Naive thymus-derived CD4-positive, alpha-beta T cell (primary cell): ENCODE measurements at places on chromosomes 2 and 18. TPM values are rescaled to one million over a fixed set of nuclear protein-coding genes. Genes with fewer than 3 reads are reported as not detected.
A peak's percentile ranks its signal among the peaks of the same experiment; 100 is the strongest.

GRCh38 chr2:175445281-175445680, 263.8 kb upstream of the ATP5MC3 start:
- no peak for DNase-seq
- no peaks in the 10 kb centered on the region for H3K36me3 ChIP-seq
- no peaks in the 10 kb centered on the region for H3K27me3 ChIP-seq
- no peaks in the 10 kb centered on the region for H3K4me1 ChIP-seq
- no peak overlapping the region for H3K4me3 ChIP-seq

DNA sequence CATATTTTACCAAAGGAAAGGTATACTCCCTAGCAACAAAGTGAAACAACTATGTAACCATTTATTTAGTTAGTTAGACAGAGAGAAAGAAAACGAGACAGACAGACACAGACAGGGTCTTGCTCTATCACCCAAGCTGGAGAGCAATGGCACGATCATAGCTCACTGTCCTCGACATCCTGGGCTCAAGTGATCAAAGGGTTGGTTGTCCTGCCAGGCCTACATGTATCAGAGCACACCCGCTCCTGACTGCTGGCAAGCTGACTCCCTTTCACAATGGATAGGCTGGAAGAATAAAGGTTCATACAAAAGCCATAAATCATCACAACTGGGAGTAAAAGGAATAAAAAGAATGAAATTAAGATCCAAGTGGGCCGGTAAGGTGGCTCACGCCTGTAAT, 53.5 kb downstream of the ATL2 start:
- DNase-seq, result no peak
- H3K4me1 ChIP-seq, result no peaks in the 10 kb centered on the region
- H3K4me3 ChIP-seq, result no peak overlapping the region
- no peaks in the 10 kb centered on the region for H3K27me3 ChIP-seq
- peaks cover 5% of the 10 kb centered on the region for H3K36me3 ChIP-seq

DNA sequence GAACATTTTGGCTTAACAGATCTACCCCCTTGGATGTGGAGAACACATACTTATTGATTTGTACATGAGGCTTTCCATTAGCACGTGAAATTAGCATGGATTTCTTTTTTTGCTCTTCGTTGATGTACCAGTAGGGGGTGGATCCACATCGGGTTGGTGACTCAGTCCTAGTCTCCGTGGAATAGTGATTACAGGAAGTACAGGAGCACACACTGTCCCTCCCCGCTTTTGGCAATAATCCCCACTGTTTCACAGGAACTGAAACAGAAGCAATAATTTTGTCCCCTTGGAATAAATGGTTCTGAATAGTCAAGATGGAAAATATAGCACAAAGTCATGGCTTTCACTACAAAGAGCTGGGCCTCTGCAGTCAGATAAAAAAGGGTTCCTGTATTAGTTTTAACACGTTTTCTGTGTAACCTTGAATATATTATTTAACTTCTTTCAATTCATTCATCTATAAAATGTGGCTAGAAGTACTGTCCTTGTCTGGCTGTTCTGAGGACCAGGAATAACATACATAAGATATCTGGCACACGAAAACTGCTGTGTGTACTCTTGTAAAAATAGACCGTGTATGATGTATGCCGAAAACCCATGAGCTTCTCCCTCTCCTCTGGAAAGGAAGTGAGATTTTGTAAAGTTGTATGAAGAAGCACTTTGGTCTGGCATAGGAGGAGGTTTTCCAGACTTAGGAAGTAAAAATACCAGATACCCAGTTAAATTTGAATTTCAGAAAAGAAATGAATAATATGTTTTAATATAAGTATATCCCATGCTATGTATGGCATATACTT, 229.2 kb downstream of the GALR1 start:
- H3K36me3 ChIP-seq, result no peaks in the 10 kb centered on the region
- no peaks in the 10 kb centered on the region for H3K27me3 ChIP-seq
- no peak for DNase-seq
- no peaks in the 10 kb centered on the region for H3K4me1 ChIP-seq

GRCh38 chr2:207692206-207693065, 19.0 kb upstream of the CCNYL1 start:
- no peak overlapping the region for H3K4me3 ChIP-seq
- H3K27me3 ChIP-seq, result no peaks in the 10 kb centered on the region
- no peaks in the 10 kb centered on the region for H3K4me1 ChIP-seq
- H3K27ac ChIP-seq, result no peak overlapping the region
- H3K36me3 ChIP-seq, result no peaks in the 10 kb centered on the region

DNA sequence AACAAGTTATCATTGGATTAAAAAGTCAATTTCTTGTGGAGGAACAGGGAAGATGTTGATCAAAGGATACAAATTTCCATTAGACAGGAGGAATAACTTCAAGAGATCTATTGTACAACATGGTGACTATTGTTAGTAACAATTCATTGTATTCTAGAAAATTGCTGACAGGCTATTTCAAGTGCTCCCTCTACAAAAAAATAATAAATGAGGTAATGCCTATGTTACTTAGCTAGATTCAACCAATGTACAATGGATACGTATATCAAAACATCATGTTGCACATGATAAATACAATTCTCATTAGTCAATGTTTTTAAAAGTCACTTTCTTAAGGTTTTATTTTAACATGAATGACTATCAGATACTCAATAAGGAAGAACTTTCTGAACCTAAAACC, 33.5 kb downstream of the TFCP2L1 start:
- no peaks in the 10 kb centered on the region for H3K4me1 ChIP-seq
- H3K4me3 ChIP-seq, result no peak overlapping the region
- no peaks in the 10 kb centered on the region for H3K36me3 ChIP-seq
- DNase-seq, result no peak
- H3K27ac ChIP-seq, result no peak overlapping the region

GRCh38 chr2:46260305-46260704, 36.9 kb upstream of the EPAS1 start:
- no peaks in the 10 kb centered on the region for H3K27me3 ChIP-seq
- DNase-seq, result no peak
- H3K36me3 ChIP-seq, result no peaks in the 10 kb centered on the region
- H3K27ac ChIP-seq, result no peak overlapping the region
- H3K4me1 ChIP-seq, result no peaks in the 10 kb centered on the region
- no peak overlapping the region for H3K4me3 ChIP-seq

- H3K4me1 ChIP-seq, result no peaks in the 10 kb centered on the region
- no peaks in the 10 kb centered on the region for H3K36me3 ChIP-seq
- H3K27me3 ChIP-seq, result no peaks in the 10 kb centered on the region
- no peak for DNase-seq
Measured at GRCh38 chr2:65020943-65021528, 31.8 kb downstream of the SLC1A4 start.

GRCh38 chr18:21181766-21182165, 60.3 kb upstream of the GREB1L start:
- no peak overlapping the region for H3K27ac ChIP-seq
- no peaks in the 10 kb centered on the region for H3K27me3 ChIP-seq
- H3K4me3 ChIP-seq, result no peak overlapping the region
- DNase-seq, result no peak
- no peaks in the 10 kb centered on the region for H3K4me1 ChIP-seq

- DNase-seq, result no peak
- H3K27me3 ChIP-seq, result no peaks in the 10 kb centered on the region
- no peak overlapping the region for H3K27ac ChIP-seq
- no peaks in the 10 kb centered on the region for H3K36me3 ChIP-seq
- H3K4me1 ChIP-seq, result peaks cover 5% of the 10 kb centered on the region
- H3K4me3 ChIP-seq, result no peak overlapping the region
Measured at GRCh38 chr2:201344663-201345366, 12.3 kb downstream of the FLACC1 start.

DNA sequence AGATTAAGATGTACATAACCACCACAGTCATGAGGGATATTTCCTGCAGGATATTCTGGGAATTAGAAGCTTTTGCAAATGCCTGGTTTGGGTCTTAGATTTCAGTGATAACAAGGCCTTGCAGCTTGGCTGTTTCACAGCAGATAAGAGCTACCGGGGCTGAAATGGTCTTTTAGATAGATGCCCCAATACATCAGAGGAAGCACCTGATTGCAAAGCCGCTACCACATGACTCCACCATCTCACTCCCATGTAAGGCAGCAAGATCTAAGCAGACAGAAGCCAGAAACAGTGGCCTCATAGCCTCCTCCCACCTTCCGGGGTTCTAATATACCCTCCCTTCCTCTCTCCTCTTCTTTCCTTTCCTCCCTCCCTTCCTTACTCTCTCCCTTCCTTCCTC, 31.1 kb upstream of the EPG5 start:
- no peak for DNase-seq
- peaks cover 44% of the 10 kb centered on the region for H3K4me1 ChIP-seq
- H3K27ac ChIP-seq, result peak overlapping the region; percentile 65
- H3K27me3 ChIP-seq, result no peaks in the 10 kb centered on the region

Gene EMILIN1
- total RNA-seq, result 0.53 TPM

Gene PAX3
- not detected for total RNA-seq

Gene RAX
- not detected for total RNA-seq

Gene SULT1C4
- total RNA-seq, result not detected
